ENCODE measurements at places on chromosomes 16 and 17. TPM values are rescaled to one million over a fixed set of nuclear protein-coding genes. Genes with fewer than 3 reads are reported as not detected.

- H3K36me3 ChIP-seq: no peaks in the 10 kb centered on the region
- H3K27me3 ChIP-seq: no peaks in the 10 kb centered on the region
- no peak overlapping the region for H3K27ac ChIP-seq
- no peaks in the 10 kb centered on the region for H3K4me1 ChIP-seq
Measured at GRCh38 chr17:33013596-33014375, 22.1 kb downstream of the SPACA3 start.

DNA sequence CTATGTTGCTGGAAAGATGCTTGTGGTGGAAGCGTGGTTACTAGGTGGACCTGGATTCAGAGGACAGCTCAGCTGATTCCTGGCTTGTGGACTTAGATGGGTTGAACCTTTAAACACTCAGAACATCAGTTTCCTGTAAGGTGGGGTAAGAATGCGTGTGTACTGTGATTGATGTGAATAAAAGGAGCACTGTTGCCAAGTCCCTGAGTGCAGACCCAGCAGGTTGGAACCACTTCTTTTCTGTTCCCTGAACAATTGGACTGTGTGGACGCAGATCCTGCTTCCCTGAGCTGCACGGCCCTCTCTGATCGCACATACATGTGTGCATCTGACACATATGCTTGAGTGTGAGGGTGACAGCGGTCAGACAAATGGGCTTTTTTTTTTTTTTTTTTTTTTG, 37.5 kb downstream of the RPTOR start:
- no peaks in the 10 kb centered on the region for H3K36me3 ChIP-seq
- H3K4me3 ChIP-seq: no peak overlapping the region
- H3K27ac ChIP-seq: no peak overlapping the region
- peaks cover 6% of the 10 kb centered on the region for H3K4me1 ChIP-seq

DNA sequence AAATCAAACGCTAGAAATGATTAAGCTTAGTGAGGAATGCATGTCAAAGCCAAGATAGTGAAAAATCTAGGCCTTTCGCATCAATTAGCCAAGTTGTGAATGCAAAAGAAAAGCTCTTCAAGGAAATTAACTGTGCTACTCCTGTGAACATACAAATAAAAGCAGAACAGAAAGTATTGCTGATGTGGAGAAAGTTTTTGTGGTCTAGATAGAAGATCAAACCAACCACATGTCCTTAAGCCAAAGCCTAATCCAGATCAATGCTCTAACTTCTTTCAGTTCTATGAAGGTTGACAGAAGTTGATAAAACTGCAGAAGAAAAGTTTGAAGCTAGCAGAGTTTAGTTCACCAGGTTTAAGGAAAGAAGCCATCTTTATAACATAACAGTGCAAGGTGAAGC, 1044.6 kb downstream of the CDH11 start:
- H3K4me1 ChIP-seq: no peaks in the 10 kb centered on the region
- H3K27me3 ChIP-seq: no peaks in the 10 kb centered on the region
- H3K4me3 ChIP-seq: no peak overlapping the region
- no peaks in the 10 kb centered on the region for H3K36me3 ChIP-seq
- no peak for DNase-seq
- H3K27ac ChIP-seq: no peak overlapping the region

DNA sequence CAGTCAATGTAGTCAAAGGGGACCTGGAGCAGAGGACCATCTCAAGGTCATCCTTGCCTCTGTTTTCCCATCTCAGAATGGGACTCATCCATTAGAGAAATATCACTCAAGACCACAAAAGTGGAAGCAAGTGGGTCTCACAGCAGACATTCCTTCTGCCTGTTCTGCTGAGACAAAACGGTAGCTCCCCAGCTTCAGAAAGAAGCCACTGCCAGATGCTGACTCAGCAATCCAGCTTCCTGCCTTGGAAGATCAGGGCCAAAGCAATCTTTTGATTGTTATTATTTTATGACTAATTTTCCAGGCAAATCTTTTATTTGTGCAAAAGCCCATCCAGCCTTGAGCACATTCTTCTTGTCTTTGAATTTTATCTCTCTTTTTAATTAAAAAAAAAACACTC, 86.8 kb downstream of the CCT6B start:
- no peaks in the 10 kb centered on the region for H3K36me3 ChIP-seq
- no peaks in the 10 kb centered on the region for H3K27me3 ChIP-seq
- H3K4me3 ChIP-seq: no peak overlapping the region
- no peaks in the 10 kb centered on the region for H3K4me1 ChIP-seq

RNF222 gene
- total RNA-seq: not detected

DNA sequence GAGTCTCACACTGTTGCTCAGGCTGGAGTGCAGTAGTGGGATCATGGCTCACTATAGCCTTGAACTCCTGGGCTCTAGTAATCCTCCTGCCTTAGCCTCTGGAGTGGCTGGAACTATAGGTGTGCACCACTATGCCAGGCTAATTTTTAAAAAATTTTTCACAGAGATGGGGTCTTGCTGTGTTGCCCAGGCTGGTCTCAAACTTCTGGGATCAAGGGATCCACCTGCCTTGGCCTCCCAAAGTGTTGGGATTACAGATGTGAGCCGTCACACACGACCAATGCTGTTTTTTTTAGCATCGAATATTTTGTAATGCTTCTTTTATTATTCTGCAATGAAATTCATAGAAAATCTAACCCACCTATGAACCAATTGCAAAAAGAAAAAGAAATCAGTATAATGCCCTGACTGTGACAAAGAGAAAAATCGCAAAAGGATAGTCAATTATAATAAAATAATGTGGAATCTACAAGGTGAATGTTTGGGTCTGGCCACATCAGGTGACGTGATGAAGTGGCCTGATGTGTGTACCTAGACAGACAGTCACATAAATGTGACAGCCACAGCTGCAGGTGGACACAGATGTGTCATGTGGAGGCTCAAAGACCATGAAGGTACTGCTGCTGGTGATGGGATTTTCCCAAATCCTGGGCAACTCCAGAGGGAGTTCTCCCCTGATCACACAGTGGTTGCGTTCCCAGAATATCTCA, 33.6 kb upstream of the ZCCHC14 start:
- no peaks in the 10 kb centered on the region for H3K27me3 ChIP-seq
- no peak overlapping the region for H3K27ac ChIP-seq
- no peaks in the 10 kb centered on the region for H3K36me3 ChIP-seq
- H3K4me1 ChIP-seq: no peaks in the 10 kb centered on the region

DNA sequence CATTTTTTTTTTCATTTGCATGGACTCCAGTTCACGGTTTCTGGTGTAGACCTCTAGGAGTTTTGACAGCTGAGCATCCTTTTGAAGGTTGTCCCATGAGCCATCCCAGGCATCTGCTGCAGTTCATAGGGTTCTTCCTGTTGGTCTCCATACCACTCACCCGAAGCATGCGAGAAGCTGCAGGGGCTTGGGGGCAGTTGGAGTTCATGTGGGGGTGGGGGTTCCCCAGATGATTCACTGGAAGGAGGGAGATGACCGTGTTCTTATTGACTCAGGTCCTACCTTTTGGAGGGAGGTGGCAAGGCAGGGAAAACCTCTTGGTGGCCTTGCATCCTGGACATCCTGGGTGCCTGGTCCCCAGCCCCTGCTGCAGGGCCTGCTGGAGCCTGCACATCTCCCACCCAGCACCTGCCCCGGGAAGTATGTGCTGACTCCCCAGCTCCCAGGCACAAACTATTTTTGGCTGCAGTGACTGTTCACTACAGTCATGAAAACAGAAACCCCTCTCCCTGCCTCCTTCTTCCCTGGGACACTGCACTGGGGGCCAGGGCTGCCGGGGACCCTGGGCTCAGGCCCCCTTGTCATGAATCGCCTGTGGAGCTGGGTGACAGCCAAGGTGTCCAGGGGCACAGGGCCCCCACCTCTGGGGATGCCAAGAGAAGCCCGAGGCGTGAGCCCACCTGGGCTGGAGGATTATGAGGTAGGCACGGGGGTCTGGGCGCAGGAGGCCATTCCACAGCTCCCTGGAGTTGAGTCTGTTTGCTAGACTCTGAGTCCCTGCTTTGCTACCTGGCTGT, 64.9 kb upstream of the LGALS9 start:
- peaks cover 16% of the 10 kb centered on the region for H3K4me1 ChIP-seq
- no peaks in the 10 kb centered on the region for H3K27me3 ChIP-seq
- H3K4me3 ChIP-seq: no peak overlapping the region
- H3K36me3 ChIP-seq: no peaks in the 10 kb centered on the region
- DNase-seq: no peak

- no peaks in the 10 kb centered on the region for H3K36me3 ChIP-seq
- H3K27ac ChIP-seq: peak overlapping the region; percentile 5
- H3K27me3 ChIP-seq: no peaks in the 10 kb centered on the region
- no peak overlapping the region for H3K4me3 ChIP-seq
- peaks cover 46% of the 10 kb centered on the region for H3K4me1 ChIP-seq
- DNase-seq: peak; percentile 49
Measured at GRCh38 chr16:75087375-75087979, 29.1 kb downstream of the LDHD start.

MT4 gene
- not detected for total RNA-seq

GRCh38 chr17:67733449-67733848, 15.7 kb downstream of the NOL11 start:
- no peaks in the 10 kb centered on the region for H3K4me1 ChIP-seq
- H3K27me3 ChIP-seq: no peaks in the 10 kb centered on the region
- DNase-seq: no peak
- H3K36me3 ChIP-seq: peaks cover 22% of the 10 kb centered on the region
- no peak overlapping the region for H3K27ac ChIP-seq

DNA sequence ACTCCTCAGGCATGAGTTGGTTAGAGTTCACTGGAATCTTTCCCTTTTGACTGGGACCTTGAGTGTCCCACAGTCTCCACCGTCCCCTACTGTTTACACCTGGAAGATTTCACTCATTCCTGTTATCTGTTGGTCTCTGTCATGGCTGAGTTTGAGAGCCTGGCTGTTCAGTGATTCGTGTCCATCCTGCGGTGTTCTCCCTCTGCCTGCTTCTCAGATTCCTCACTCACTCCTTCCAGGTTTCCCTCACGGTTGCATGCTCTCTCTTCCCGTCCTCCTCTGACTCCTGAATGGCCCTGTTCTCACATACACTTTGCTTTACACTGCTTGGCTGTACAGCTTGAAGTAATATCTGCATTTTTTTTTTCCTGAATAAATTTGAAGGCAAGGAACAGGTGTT, 24.5 kb downstream of the OR1D5 start:
- H3K4me3 ChIP-seq: no peak overlapping the region
- H3K27ac ChIP-seq: no peak overlapping the region
- H3K4me1 ChIP-seq: peaks cover 9% of the 10 kb centered on the region
- no peak for DNase-seq
- H3K36me3 ChIP-seq: no peaks in the 10 kb centered on the region

- H3K27ac ChIP-seq: no peak overlapping the region
- H3K4me3 ChIP-seq: no peak overlapping the region
- H3K36me3 ChIP-seq: no peaks in the 10 kb centered on the region
- DNase-seq: no peak
- H3K27me3 ChIP-seq: no peaks in the 10 kb centered on the region
Measured at GRCh38 chr16:66175058-66175457, 191.4 kb upstream of the CDH5 start.
